WTC11 (cell line): ENCODE measurements at places on chromosomes 3 and 15.

GRCh38 chr3:175526609-175527280 is 667.6 kb downstream of the NAALADL2 start:
- peak overlapping the region; percentile 47 for H3K4me3 ChIP-seq
- peaks cover 35% of the 10 kb centered on the region for H3K4me1 ChIP-seq
- peaks cover 13% of the 10 kb centered on the region for H3K36me3 ChIP-seq
- no peaks in the 10 kb centered on the region for H3K27me3 ChIP-seq
- H3K27ac ChIP-seq: peak overlapping the region; percentile 94

GRCh38 chr3:63986146-63986545 is 37.1 kb downstream of the PSMD6 start:
- no peak overlapping the region for H3K27ac ChIP-seq
- no peaks in the 10 kb centered on the region for H3K4me1 ChIP-seq
- H3K27me3 ChIP-seq: no peaks in the 10 kb centered on the region
- peaks cover 30% of the 10 kb centered on the region for H3K36me3 ChIP-seq
- DNase-seq: no peak
- no peak overlapping the region for H3K4me3 ChIP-seq

- peaks cover 58% of the 10 kb centered on the region for H3K4me1 ChIP-seq
- peaks cover 3% of the 10 kb centered on the region; the same call in 1 of the 2 replicates for H3K36me3 ChIP-seq
- H3K27ac ChIP-seq: peak overlapping the region; percentile 26; the same call in 1 of the 2 replicates
- no peak for DNase-seq
- H3K4me3 ChIP-seq: no peak overlapping the region
Observed at GRCh38 chr3:136899622-136900158, 37.7 kb downstream of the NCK1 start.

- peaks cover 50% of the 10 kb centered on the region for H3K4me1 ChIP-seq
- H3K27me3 ChIP-seq: no peaks in the 10 kb centered on the region
- H3K27ac ChIP-seq: no peak overlapping the region
- no peak for DNase-seq
- H3K36me3 ChIP-seq: no peaks in the 10 kb centered on the region
Observed at GRCh38 chr15:25787381-25787780, 75.7 kb downstream of the ATP10A start.

GRCh38 chr3:19250959-19251610 is 102.8 kb downstream of the KCNH8 start:
- H3K27ac ChIP-seq: no peak overlapping the region
- H3K4me3 ChIP-seq: no peak overlapping the region
- H3K4me1 ChIP-seq: peaks cover 13% of the 10 kb centered on the region
- H3K36me3 ChIP-seq: peaks cover 14% of the 10 kb centered on the region
- no peaks in the 10 kb centered on the region for H3K27me3 ChIP-seq
